ENCODE measurements at places on chromosomes 13 and 19.
A peak's percentile ranks its signal among the peaks of the same experiment; 100 is the strongest.

DNA sequence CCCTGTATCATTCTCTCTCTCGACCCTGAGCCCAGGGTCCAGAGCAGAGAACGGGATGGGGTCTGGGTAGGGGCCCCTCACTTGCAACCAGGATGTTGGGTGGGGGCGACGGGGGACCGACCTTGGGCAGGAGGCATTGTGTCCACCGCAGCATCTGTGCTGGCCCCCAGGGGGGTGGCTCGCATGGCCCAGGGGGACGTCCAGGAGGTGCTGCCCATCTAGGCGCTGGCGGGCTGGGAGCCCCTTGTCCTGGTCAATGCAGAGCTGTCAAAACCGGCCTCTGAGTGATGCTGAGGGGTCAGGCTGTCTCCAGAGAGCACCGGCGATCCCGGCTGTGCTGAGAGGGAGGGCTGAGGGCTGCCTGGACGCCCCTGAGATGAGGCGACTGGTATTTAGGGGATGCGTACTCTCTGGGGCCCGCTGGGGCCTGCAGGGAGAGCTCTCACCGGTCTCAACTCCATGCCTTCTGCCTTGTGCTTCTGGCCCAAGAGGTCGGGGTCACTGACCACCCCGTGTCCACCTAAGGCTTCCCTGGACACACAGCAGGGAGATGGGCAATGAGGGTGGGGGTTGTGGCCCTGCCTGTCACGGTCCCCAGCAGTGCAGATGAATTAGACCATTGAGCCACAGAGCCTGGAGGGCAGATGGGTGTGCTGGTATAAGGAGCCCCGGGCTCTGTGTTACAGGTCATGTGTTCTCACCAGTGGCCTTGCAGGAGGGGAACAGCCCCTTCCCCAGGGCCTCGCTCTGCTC is 8.6 kb downstream of the RPS9 start:
- DNase-seq: no peak

DNA sequence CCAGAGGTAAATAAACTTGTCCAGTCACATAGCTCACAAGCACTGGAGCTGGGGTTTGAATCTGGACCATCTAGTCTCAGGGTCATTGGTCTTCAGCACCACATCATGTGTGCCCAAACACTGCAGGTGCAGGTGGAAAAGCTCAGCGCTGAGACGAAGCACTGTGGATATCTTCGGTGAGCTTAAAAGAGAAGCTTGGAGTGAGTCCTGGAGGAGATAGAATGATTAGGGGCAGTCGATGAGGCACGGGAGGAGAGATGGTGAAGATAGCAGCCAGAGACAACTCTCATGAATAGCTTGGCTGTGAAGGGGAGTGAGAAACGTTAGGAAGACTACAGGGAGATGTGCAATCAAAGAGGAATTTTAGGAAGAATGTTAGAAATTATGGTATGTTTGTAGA is 389.3 kb downstream of the FGF9 start:
- DNase-seq: no peak

- peak; percentile 44 for DNase-seq
These were observed 484.6 kb downstream of the TSHZ3 start for GRCh38 chr19:30864391-30865215.

- no peak for DNase-seq
These were observed 90.7 kb downstream of the RGCC start for GRCh38 chr13:41548031-41548430.

GRCh38 chr19:56162258-56162657 is 13.6 kb upstream of the GALP start:
- DNase-seq: peak; percentile 6

- DNase-seq: no peak
These were observed 425.2 kb downstream of the FOXO1 start for GRCh38 chr13:40241125-40241798.

DNA sequence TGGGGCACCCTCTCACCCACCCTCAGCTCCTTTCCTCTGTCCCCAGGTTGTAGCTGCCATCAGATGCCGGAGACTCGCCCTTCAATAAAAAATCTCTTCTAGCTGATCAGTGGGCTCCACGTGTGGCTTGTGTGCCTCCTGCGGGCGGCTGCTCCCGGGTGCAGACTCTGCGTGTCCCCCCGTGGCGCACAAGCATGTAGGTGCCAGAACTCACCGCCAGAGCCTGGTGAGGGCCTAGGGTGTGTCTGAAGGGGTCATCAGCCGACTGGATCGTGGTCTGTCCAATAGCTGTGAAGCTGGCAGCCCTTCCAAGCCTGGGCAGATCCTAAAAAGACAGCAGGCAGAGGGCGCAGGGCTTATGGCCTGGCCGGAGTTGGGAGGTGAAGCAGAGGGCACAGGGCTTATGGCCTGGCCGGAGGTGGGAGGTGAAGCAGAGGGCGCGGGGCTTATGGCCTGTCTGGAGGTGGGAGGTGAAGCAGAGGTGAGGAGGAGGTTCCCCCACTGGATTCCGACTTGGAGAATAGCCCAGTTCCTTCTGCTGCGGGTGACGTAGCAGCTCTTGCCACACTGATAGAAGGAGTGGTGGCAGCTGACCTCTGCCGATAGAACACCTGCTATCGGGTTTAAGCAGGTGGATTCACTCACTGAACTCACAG is 11.7 kb downstream of the NOP53 start:
- DNase-seq: no peak

DNA sequence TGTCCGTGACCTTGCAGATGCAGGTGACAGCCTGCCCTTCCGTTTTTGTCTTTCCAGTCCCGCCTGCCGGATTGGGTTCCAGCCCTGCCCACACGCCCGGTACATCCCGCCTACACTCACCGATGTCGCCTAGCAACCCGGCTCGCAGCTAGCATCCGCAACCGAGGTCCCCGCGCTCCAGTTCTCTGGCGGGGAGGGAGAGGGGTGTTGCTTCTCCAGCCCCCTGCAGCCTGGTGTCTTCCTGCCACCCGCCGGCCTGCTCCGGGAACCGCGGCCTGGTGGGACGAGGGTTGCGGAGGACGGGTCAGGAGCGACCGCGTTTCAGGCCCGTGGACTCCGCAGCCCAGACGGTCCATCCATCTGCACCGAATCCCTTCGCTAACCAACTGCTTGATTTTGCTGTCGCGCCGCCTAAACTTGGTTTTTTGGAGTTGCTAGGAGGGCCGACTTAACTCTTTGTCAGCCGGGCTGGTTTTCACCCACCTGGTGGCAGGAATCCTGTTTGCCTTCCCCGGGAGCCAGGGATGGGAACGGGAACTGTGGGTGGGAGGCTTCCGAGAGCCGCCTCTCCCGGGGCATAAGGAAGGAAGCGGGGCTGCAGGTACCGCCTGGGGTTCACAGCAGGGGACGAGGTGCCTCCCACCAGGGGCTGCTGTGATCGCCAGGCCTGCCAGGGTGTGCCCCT is 15.4 kb upstream of the MATK start:
- DNase-seq: no peak

DNA sequence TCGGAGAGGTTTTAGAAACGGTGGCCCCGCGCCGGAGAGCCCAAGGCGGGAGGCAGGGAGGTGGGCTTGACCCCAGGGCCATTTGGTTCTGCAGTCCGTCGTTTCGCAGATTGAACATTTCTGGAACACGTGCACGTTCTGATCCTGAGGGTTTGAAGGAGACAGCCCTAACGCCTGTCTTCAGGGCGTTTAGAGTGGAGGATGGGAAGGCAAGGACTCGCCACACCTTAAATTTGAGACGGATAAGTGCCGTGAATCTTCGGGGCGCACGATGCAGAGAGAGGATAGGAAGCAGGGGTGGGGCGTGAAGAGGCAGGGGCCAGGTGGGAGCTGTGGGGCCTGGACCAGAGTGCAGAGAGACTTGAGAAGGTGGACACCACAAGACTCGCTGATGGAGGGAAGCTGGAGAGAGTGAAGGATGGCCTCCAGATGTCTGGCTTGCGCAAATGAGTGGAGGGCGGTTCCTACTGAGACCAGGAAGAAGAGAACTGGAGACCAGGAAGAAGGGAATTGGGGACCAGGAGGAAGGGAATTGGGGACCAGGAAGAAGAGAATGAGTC is 804 bp upstream of the MIER2 start:
- DNase-seq: no peak

DNA sequence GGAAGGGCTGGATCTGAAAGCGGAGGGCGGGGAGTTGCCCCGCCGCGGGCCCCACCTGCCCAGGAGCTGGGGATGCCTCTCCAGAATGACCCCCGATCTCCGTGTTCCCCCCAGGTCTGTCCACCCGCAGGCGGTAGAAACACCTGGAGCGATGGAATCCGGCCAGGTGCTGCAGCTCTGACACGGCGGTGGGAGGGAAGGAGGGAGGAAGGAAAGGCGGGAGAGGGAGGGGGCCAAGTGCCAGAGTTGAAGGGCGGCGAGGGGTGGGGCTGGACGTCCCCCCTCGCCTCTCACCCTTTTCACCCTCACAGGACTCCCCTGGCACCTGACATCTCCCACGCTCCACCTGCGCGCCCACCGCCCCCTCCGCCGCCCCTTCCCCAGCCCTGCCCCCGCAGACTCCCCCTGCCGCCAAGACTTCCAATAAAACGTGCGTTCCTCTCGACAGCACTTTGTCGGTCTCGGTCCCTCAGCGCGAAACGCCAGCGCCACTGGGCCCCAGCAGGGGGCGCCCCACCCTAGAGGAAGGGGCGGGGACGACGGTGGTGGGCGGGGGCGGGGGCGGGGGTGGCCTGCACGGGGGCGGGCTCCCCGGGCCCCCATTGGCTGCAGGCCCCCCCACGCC is 337 bp upstream of the FXYD7 start:
- DNase-seq: no peak

- DNase-seq: no peak
These were observed 84.6 kb downstream of the CYSLTR2 start for GRCh38 chr13:48738311-48738710.

GRCh38 chr13:111912991-111913760 is 153.8 kb upstream of the SOX1 start:
- DNase-seq: no peak

DNA sequence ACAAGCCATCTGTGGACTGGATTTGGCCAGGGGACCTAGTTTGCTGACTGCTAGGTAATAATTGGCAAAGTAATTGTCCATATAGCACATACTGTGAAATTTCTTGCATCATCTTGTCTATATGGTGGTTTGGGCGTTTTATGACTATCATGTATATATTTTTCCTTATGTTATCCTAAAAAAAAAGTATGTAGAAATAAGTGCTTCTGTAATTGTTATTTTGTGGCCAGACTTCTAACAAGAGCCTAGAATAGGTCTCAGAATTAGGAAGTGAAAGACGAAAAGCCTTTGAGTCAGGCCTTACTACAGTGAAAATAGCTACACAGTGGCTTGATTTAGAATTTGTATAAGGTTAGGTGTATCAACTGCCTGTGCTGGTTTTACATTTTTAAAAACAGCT is 4.2 kb downstream of the FNDC3A start:
- peak; percentile 41 for DNase-seq

- DNase-seq: no peak
These were observed 6.1 kb downstream of the RANBP3 start for GRCh38 chr19:5971714-5972354.

DNA sequence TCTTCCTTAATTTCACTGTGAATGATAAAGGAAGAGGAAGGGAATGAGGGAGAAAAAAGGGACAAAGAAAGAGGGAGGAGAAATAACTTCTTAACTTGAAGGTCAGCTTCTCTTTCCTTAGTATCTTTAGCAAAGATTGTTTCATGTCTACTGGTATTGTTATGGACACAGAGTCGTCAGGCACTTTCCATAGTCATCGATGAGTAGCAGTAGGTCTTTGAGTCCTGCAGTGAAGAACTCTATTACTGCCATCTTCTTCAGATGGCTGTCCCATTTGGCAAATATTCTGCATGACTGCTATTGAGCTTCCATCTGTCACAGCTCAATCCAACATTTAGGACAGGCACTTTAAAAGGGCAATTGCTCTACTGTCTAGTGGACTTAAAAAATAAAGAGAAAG is 2463.1 kb downstream of the PCDH9 start:
- no peak for DNase-seq

GRCh38 chr13:94987081-94987480 is 274.7 kb upstream of the SOX21 start:
- no peak for DNase-seq

GRCh38 chr19:18293642-18294466 is 12.4 kb upstream of the JUND start:
- DNase-seq: no peak

DNA sequence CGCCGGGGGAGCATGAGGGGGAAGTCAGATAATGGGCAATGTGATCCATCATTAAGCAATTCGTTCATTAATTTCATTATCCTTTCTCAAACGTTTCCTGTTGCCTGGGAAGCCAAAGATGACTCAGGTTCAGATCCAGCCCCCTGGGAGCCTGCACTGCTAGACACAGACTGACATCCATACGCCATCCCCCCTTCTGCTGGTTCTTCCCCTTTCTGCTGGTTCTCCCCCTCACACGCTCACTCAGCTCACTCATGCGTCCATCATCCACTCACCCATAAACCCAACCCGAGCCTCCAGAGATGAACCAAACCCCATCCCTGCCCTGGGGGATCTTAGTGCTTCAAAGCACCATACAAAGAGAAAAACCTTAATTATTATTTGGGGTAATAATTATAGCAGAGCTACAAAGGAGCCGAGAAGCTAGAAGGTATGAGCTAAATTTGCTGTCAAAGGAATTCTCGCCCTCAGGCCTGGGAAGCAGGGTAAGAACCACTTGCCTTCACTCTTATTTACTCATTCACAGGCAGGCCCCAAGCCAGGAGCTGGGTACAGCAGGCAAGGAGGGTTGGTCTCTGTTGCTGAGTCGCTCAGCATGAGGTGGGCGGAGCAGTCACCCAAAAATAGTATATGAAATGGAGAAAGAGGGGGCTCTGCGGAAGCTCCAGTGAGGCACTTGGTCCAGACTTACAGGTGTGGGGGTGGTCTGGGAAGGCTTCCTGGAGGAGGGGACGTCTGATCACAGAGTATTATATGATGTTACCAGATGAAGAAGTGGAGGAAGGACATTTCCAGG is 7.0 kb upstream of the ZNF444 start:
- no peak for DNase-seq

DNA sequence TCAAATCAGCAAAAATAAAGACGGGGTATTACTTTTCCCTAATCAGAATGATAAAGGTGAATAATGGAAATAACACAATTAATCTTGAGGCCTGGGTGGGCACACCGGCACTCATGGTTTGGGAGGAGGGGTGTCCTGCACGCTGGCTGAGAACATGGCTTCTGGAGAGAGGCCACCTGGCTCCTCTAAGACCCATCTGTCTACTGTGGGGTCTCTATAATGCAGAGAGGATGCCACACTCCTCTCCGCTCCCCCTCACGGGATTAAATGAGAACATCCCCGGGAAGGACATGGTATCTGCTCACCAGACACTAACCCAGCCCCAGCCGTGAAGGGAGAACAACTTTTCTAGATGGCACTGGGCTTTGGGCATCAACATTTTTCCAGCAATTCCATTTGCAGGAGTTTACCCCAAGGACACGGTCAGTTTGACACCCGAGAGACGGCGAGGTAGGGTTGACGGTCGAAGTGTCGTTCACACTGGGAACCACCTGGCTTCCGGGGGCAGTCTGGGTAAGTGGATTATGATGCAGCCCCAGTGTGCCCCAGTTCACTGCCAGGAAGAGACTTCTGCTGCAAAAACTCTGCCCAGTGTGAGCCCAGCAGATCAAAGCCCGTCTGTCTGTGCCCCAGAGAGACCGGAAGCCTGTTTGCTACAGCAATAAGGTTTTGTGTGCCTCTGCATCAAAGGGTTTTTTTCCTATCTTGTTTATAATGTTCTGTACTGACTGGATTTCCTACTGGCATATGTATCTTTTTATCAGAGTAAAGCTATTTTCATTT is 56.6 kb downstream of the CEBPG start:
- no peak for DNase-seq

All from GF-D8 (cell line).